EH (cell line): ENCODE measurements at places on chromosomes 1 and 21.

GRCh38 chr1:56535939-56536338 lies 43.4 kb downstream of the PLPP3 start:
- no peak for DNase-seq

GRCh38 chr1:221308534-221309511 lies 429.6 kb downstream of the HLX start:
- peak; percentile 11 for DNase-seq

DNA sequence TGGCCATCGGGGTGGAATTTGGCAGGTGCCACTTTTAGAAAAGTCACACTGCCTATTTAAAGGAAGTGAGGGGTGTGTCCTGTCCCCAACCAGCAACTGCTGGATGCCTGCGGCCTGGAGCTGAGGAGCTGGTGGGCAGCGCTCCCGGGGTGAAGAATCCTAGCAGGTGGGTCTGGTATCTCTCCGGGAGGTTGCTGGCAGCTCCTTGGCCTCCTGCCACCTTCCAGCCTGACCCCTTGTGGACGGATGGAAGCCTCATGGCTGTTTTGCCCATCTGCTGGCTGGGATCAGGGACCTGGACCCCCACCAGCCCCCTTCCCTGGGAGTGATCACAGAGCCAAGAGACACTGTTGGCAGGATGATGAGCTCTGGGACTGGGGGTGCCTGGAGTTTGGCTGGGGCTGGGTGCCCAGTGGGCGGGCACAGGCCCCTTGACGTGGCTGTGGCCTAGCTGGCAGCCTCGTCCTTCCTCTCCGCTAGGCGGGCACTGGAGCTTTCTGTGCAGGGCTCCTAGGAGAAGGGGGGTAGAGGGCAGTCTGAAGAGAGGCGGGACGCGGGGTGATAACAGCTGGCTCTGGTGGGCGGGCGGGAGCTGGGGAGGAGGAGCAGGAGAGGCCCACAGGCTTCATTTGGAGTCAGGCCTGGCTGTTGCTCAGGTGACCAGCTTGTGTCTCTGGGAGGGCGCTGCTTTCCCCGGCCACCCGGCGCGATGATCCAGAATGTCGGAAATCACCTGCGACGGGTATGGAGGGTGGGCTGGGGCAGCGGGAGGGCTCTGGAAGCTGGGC lies at the start of gene ACOT11:
Gene ACOT11, plus strand, starts transcription at position 628 of the 788 bp plus-strand sequence. Its CDS starts 82 bp downstream, at position 710.
- DNase-seq, result peak; percentile 54

DNA sequence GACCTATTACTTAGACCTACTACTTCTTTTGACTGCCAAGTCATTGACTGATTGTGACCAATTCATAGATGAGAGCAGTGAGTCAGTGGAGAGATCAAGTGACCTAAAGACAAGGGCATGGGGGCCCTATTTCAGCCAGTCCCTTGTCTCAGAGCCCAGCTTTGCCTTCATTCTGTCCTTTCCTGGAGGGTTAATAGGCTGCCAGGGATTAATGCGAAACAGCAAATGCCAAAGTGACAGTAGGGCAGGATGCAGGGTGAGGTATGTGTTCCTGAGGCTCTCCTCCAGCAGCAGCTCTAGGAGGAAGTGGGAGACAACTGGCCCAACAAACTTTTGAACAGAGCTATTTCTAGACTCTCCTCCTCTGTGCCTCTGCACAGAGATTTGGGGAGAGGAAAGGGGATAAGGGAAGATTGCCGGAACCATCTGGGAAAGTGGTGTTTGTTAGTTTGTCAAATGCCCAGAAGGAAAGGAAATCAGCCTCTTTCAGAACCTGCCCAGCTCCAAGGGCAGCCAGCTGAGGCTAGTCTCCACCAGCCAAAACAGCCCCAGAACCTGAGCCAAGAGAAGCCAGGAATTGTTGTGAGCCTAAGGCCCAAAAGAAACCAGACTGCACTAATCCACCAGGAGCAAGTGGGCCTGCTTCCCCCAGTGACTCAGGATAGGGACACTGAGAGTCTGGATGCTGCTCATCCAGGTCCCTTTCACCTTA lies 4.9 kb upstream of the S100A3 start:
- peak; percentile 64 for DNase-seq

- no peak for DNase-seq
Measured at GRCh38 chr21:16811011-16811410, 701.8 kb upstream of the CXADR start.

GRCh38 chr1:109547463-109548320 lies 723 bp upstream of the GNAI3 start:
- DNase-seq, result peak; percentile 44

- peak; percentile 64 for DNase-seq
Measured at GRCh38 chr1:201085902-201086735, 26.1 kb downstream of the CACNA1S start.

- no peak for DNase-seq
Measured at GRCh38 chr1:21662426-21663247, 6.5 kb downstream of the RAP1GAP start.

GRCh38 chr1:172451002-172451443 lies 7.2 kb upstream of the PIGC start:
- DNase-seq, result peak; percentile 41
